ENCODE measurements at places on chromosomes 16 and 17. TPM values are rescaled to one million over a fixed set of nuclear protein-coding genes. Genes with fewer than 3 reads are reported as not detected.

The SEPTIN1 gene
- not detected for total RNA-seq

The TCAP gene
- total RNA-seq: 0.07 TPM

The ZDHHC7 gene
- 56.0 TPM for total RNA-seq

The ERCC4 gene
- 9.7 TPM for total RNA-seq

The SKAP1 gene
- total RNA-seq: not detected

The KRTAP1-1 gene
- not detected for total RNA-seq

The IST1 gene
- 136 TPM for total RNA-seq

The GPR139 gene
- total RNA-seq: not detected

DNA sequence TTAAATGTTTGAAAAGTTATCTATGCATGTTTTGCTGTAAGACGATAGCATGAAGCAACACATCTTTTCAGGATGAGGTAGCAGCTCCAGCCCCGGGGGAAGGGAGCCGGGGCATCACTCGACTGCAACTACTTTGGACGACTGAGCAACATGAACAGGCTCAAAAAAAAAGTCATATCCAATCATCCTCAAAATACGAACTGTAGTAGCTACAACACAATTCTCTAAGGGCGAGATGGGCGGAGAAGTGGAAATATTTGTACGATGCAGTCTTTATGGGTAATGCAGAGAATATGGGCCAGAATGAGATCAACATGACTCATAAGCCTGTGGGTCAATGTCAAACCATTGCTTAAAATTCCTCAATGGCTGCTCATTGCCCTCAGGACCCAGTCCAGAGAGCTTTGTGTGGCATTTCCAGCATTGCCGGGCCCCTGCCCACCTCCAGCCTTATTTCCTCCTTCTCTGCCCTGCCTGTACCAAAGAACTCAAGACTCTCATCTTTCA, 17.7 kb upstream of the SMURF2 start:
- DNase-seq: no peak

- DNase-seq: no peak
Measured at GRCh38 chr16:1706386-1707192, 594 bp downstream of the MAPK8IP3 start.

GRCh38 chr16:3698941-3699340, 18.4 kb downstream of the TRAP1 start:
- DNase-seq: no peak

GRCh38 chr17:79473111-79473875, 137.6 kb downstream of the RBFOX3 start:
- DNase-seq: no peak

- no peak for DNase-seq
Measured at GRCh38 chr16:10852948-10853347, 24.1 kb upstream of the CIITA start.

DNA sequence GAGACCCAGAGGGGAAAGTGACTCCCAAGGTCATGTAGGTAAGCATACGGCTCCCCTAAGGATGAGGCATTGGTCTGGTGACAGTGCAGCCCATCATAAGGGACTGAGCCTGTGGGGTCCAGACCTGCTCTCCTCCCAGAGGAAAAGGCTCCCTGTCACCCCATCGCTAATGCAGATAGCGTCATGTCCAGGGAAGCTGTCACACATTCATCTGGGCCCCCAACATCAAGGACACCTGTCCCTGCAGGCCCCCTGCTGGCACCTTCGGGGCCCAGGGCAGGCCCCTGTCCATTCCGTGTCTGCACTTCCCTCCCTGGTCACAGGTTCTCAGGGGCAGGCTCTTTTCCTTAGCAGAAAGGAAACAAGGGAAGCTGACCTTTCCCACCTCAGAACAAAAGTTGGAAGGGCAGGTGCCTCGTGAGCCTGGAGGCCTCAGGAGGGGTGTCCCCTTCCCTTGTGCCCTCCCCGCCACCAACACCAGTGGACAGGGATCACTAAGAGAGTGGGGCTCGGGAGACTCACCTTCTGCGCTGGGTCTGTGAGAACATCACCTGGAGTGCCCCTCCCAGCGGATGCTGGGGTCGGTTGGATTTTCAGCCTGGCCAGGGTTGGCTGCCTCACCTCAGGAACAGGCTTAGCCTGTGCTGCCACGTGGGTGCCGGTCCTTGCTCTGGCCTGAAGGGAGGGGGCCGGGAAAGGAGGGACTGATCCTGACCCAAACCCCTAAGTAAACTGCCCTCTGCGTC, 17.3 kb upstream of the LASP1NB start:
- DNase-seq: no peak

DNA sequence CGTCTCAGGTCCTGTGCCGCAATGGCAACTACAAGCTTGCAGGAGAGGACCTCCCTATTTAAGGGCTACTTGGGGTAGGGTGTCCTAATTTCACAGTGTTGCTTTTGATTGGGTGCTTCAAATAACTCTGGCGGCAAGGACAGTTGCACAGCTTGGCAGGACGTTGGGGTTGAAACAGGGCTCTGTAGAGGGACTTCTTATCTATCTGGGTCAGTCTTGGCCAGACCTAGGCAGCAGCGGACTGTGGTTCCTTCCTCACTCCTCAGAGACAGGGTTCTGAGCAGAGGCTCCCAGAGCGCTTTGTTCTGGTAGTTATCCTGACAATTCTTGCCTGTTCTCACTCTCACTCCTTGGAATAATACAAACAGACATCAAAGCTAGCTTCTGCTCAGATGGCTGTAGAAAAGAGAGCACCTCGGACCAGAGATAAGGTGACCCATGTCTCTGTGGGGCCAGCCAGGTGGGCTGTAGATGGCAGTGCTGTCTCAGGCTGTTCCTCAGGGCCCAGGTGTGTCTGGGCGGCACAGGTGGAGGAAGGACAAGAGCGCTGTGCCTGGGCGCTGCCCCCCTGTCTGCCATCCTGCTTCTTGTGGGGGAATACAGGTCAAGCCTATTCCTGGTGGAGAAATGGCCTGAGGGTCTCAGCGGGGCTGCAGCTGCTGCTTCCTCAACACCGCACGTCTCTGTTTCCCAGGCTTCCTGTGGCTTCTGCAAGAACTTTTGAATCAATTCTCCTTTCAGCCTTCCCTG, 61.0 kb downstream of the PLD6 start:
- DNase-seq: no peak

DNA sequence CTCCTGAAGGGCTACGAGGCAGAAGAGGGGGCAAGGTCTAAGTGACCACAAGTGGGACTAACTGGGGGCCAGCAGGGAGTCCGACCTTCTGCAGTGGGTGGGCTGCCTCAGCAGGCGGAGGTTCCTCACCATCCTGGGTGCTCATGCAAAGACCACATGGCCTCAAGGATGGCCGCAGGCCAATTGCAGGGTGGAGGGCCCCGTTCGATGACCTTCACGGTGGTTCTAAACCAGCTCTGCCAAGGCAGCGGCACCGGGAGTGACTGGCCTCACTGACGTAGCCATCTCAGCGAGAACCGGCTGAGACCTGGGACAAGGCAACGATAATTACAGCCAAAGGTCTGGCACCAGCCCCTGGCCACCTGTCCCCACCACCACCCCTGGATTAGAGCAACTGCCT, 5.7 kb downstream of the SMIM5 start:
- no peak for DNase-seq
